ENCODE measurements at places on chromosomes 3 and 15. TPM values are rescaled to one million over a fixed set of nuclear protein-coding genes. Genes with fewer than 3 reads are reported as not detected.
A peak's percentile ranks its signal among the peaks of the same experiment; 100 is the strongest.

GRCh38 chr3:25895443-25895842, 105.6 kb downstream of the OXSM start:
- no peak for DNase-seq
- no peaks in the 10 kb centered on the region for H3K36me3 ChIP-seq
- H3K4me3 ChIP-seq = no peak overlapping the region
- H3K27me3 ChIP-seq = no peaks in the 10 kb centered on the region
- no peaks in the 10 kb centered on the region for H3K4me1 ChIP-seq

DNA sequence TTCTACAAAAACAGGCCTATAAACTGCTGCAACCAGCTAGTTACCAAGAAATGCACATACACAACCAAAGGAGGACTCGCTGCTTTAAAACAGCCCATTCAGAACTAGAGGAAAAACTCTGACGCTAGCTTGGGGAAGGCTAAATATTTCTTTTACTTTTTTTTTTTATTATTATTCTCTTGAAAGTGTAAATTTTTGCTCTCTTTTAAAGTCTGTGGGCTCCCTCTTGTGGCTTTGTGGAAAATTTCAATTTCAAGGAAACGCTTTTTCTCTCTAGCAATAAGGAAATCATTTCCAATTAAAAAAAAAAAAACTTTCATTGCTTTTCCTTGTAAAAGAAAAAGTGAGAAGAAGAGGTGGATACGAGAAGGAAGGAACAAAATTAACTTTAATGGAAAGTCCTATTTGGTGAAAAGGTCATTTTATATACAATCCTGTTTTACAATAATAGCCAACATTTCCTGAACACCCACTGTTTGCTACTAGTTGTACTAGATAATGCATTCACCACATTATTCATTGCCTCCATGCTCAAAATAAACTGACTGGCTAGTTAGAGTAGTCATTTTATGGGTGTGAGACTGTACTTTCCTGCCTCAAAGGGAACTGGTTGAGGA, 51.2 kb upstream of the SAMMSON start:
- H3K36me3 ChIP-seq = no peaks in the 10 kb centered on the region
- no peak overlapping the region for H3K27ac ChIP-seq
- DNase-seq = peak; percentile 21
- no peaks in the 10 kb centered on the region for H3K4me1 ChIP-seq

Gene ARHGAP31
- polyA plus RNA-seq = 5.6 TPM

Gene BNC1
- polyA plus RNA-seq = 4.2 TPM

GRCh38 chr15:61275901-61276300, 46.8 kb upstream of the RORA start:
- no peak for DNase-seq
- H3K27me3 ChIP-seq = peaks cover 2% of the 10 kb centered on the region

Gene SMCO1
- not detected for polyA plus RNA-seq

GRCh38 chr15:55789066-55789660, 46.2 kb upstream of the PRTG start:
- DNase-seq = no peak
- no peak overlapping the region for H3K4me3 ChIP-seq
- H3K4me1 ChIP-seq = no peaks in the 10 kb centered on the region
- no peaks in the 10 kb centered on the region for H3K27me3 ChIP-seq

- no peak for DNase-seq
- H3K4me3 ChIP-seq = no peak overlapping the region
- no peak overlapping the region for H3K27ac ChIP-seq
- H3K4me1 ChIP-seq = no peaks in the 10 kb centered on the region
These were observed 26.4 kb downstream of the ACAA1 start for GRCh38 chr3:38110314-38111050.

GRCh38 chr3:120143676-120144075, 49.4 kb upstream of the GSK3B start:
- peaks cover 22% of the 10 kb centered on the region for H3K4me1 ChIP-seq
- no peaks in the 10 kb centered on the region for H3K36me3 ChIP-seq
- no peak for DNase-seq
- H3K27me3 ChIP-seq = no peaks in the 10 kb centered on the region
- H3K27ac ChIP-seq = no peak overlapping the region

Gene COL6A6
- 7.6 TPM for polyA plus RNA-seq

- peak; percentile 54 for DNase-seq
- peaks cover 45% of the 10 kb centered on the region for H3K36me3 ChIP-seq
- no peak overlapping the region for H3K4me3 ChIP-seq
- H3K27me3 ChIP-seq = no peaks in the 10 kb centered on the region
- H3K27ac ChIP-seq = no peak overlapping the region
- H3K4me1 ChIP-seq = no peaks in the 10 kb centered on the region
These were observed 42.0 kb downstream of the PML start for GRCh38 chr15:74036271-74037170.
